CD4-positive, alpha-beta T cell treated with Interleukin-1 beta for 1 hour (primary cell): ENCODE measurements at places on chromosomes 7 and 10.

DNA sequence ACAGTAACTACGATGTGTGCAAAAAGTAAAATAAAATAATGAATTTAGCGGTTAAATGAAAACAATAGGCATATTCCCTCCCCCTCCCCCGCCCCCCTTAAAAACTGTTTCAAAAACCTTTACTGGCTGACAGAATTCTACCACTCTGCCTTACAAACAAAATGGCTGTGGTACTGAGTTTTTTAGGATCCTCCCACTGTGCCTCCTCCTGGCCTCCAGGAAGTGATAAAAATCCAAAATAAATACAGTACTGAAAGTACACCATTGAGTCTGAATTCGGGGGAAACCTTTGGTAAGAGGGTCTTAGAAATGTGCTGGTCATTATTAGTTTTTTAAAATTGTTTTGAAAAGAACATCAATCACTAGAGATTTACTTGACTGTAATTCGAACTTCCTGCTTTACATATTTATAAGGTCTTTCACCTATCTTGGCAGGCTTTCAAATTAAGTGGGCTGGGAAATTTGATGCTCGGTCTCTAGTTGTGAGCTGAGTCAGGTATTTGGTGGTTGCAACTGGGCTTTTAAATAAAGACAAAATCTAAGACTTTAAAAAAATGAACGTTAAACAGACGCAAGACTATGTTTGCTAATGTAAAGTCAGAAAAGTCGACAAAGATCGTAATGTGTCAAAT, 32.5 kb upstream of the EPC1 start:
- DNase-seq: peak; percentile 66

GRCh38 chr7:18489624-18490023, 5.9 kb upstream of the HDAC9 start:
- DNase-seq: no peak

DNA sequence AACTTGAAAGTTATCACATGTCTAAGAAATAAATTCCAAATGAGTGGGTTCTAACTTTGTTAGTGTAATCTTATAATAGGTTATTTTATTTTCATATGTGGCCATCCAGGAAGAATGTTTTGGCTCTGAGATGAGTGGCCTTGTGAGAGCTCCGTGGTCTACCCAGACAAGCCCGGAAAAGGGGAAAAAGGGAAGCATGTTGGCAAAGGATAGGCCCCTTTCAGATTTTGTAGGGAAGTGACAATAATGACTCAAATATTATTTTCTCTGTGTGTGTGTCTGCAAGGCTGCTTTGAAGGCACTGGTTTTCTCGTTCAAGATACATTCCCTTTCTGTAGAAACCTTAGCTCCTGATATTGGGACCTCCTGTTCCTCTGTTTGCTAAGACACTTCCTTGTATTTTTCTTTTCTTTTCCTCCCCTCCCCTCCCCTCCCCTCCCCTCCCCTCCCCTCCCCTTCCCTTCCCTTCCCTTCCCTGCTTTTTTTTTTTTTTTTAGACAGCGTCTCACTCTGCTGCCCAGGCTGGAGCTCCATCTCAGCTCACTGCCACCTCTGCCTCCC, 240.8 kb downstream of the LRMDA start:
- DNase-seq: no peak

DNA sequence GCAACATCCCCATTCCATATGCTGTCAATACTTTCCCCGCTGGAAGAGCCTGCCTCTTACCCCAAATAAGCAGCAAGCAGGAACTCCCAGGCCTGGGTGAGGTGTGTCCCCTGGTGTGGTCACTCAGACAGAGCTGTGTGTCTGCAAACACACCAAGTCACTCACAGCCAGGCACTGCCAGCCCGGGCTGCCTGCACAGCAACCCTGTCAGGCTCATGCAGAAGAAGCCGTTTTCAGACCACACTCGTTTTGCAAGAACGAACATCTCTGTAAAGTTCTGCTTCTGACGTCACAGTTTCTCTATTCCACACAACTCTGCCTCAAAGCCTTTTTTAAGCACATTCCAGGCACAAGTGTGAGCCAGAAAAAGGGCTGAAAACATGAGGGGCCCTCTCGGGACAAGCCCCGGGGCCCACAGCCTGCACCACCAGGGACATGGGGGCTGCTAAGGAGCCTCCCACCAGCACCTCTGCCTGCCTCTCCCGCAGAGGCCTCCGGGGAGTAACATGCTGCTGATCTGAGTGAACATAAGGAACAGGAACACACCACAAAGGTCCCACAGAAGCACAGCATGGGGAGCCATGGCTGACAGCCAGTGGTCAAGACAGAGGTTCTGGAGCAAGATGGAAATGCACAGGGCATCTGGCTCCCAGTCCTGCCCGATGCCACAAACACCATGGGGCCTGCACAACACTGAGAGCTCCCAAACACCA, 11.4 kb downstream of the PTPRN2 start:
- DNase-seq: no peak

DNA sequence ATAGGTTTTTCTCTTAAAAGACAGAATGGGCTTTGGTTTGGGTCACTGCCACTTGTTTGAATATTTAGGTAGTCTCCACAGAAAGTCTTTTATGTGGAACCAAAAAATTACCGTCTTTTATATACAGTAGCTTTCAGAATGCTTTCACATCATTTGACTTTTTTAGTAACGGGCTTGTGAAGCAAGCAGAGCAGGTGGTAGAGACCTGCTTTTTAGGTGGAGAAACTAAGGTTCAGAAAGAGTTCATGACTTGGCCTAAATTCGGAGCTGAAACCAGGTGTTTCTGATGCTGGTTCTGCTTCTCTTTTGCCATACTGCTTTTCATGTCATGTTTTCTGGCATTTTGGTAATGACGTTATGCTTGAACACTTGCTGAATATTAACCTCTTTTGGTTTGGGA, 36.3 kb downstream of the GARS1 start:
- DNase-seq: no peak

DNA sequence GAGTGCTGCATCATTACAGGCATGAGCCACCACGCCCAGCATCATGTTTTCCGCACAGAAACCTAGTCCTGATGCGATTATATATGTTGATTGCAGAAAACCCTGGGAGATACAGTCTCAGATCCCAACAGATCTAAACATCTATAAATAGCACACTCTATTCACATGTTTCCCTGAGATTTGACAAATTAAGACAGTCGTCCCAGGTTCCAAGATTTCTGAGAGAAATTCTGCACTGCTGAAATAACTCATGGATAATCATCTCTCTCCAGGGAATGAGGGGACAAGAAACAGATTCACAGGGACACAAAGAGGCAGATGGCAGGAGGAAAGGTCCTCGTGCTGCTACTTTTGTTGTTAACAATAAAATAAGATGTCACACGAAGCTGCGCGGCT, 393.1 kb upstream of the CELF2 start:
- no peak for DNase-seq

GRCh38 chr10:114077347-114077746, 33.7 kb downstream of the ADRB1 start:
- DNase-seq: no peak

- no peak for DNase-seq
Measured at GRCh38 chr7:12649348-12649747, 38.1 kb upstream of the ARL4A start.

DNA sequence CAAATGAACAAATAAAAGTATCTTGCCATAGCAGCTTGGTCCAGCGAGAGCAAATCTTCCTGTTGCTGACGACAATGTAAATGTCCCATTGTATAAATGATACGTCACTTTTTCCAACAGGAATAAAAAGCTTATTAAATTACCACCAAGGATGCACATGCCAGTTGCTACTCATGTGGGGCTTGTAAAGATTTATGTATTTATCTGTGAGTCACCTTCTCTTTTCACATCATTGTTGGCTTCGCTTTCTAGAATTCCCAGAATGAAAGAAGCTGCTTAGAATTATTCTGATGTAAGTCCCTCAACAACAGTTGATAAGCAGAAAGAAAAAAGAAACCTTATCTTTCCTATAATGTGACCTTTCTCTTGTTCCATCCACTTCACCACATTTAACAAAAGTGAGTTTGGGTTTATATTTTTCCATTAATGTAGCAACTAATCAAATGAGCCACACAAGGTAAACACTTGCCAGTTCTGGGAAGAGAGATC, 22.4 kb downstream of the DNAJC12 start:
- no peak for DNase-seq

DNA sequence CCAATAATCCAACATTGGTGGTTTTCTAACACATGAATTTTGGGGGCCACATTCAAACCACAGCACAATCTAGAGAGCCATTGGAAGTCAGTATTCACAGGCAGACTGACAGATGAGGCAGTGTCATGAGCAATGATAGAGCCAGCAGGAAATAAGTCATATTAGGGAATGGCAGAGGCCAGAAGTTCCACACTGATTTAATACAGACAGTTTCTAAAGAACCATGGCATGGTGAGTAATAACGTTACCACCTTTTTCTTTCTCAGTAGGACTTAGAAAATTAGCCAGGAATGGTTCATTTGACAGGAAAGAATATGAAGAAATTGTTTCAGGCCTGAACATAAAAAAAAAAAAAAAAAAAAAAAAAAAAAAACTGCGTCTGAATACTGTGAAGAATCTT, 210.3 kb downstream of the GPAM start:
- DNase-seq: no peak
